ENCODE measurements at places on chromosomes 5 and 9.

GRCh38 chr5:52661903-52662595, 125.7 kb upstream of the ITGA1 start:
- DNase-seq, result no peak

DNA sequence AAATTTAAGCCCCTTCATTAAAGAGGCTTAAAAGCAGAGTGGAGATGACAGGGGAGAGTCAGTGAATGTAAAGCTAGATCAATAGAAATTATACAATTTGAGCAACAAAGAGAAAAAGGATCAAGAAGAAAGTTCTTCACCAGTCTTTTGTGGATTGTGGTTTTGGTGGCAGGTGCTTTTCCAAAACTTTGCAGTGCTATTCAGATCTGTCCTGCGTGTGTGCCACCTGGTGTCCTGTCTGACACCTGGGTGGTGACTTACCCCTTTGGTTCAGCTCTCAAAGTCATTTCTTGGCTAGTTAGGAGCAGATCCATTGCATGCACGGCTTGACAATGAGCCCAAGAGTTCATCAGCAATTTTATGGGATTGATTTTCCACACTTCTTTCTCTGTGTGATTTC, 69.4 kb downstream of the SREK1 start:
- no peak for DNase-seq

- DNase-seq, result no peak
Measured at GRCh38 chr5:164375051-164375450, 869.6 kb downstream of the MAT2B start.

- peak; percentile 56 for DNase-seq
Measured at GRCh38 chr5:150278916-150279315, 10.7 kb downstream of the CAMK2A start.

DNA sequence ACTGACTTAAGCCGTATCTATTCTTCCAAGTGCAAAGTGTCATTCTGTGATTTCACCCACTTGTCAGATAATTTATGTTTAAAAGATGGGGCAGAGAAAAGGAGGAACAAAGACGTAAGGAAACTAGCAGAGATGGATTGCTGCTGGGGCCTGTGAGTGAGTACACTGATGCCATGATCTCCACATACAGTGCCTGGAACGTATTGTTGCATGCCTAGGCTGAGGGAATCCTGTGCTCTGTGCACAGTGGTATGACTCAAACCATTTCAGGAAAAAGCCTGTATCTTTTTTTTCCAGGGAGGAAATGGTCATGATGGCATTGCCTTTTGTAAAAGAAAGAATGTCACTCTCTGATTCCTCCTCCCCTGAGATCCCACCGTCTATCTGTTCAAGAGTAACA, 359.5 kb upstream of the ADAMTS16 start:
- no peak for DNase-seq
